Fibroblast of villous mesenchyme (primary cell): ENCODE measurements at places on chromosomes 3 and 15. TPM values are rescaled to one million over a fixed set of nuclear protein-coding genes. Genes with fewer than 3 reads are reported as not detected.
A peak's percentile ranks its signal among the peaks of the same experiment; 100 is the strongest.

- DNase-seq = peak; percentile 34
Measured at GRCh38 chr3:55750525-55750924, 263.4 kb upstream of the WNT5A start.

- peak; percentile 94 for DNase-seq
Measured at GRCh38 chr3:27533718-27534573, 49.8 kb upstream of the SLC4A7 start.

DNA sequence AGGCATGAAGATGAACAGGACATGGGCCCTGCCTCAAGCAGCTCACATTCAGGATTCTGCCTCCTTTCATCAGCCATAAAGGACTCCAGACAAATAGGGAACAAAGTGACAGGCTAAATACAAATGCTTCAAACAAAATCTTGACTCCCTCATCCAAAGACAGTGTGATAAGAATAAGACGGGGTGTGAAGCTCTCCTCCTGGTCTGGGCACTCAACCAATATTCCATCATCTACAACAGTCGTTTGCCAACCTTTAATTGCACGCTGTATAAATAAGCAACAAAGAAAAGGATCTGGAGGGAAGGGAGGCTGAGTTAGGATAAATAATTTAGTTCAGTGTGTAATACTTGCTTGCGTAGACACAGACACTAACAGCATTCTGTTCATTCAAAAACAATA, 5.4 kb downstream of the CCDC54 start:
- DNase-seq = no peak

ADAMTS9 gene
- 1.7 and 1.9 TPM in 2 replicates for total RNA-seq

NOX5 gene
- total RNA-seq = 0.43 and 0.64 TPM in 2 replicates
